ENCODE measurements at places on chromosomes 3 and 15. TPM values are rescaled to one million over a fixed set of nuclear protein-coding genes. Genes with fewer than 3 reads are reported as not detected.

The ACAP2 gene
- total RNA-seq, result 267 TPM

The DLL4 gene
- 6.3 TPM for total RNA-seq

The MAGEL2 gene
- 1.9 TPM for total RNA-seq

The SEMA5B gene
- total RNA-seq, result 28.5 TPM

The KLHL40 gene
- not detected for total RNA-seq

The IGSF11 gene
- 19.4 TPM for total RNA-seq

The EOMES gene
- 20.0 TPM for total RNA-seq

The BLM gene
- total RNA-seq, result 5.6 TPM

The CFAP100 gene
- total RNA-seq, result 5.9 TPM
